ENCODE measurements at places on chromosomes 12 and 14.

DNA sequence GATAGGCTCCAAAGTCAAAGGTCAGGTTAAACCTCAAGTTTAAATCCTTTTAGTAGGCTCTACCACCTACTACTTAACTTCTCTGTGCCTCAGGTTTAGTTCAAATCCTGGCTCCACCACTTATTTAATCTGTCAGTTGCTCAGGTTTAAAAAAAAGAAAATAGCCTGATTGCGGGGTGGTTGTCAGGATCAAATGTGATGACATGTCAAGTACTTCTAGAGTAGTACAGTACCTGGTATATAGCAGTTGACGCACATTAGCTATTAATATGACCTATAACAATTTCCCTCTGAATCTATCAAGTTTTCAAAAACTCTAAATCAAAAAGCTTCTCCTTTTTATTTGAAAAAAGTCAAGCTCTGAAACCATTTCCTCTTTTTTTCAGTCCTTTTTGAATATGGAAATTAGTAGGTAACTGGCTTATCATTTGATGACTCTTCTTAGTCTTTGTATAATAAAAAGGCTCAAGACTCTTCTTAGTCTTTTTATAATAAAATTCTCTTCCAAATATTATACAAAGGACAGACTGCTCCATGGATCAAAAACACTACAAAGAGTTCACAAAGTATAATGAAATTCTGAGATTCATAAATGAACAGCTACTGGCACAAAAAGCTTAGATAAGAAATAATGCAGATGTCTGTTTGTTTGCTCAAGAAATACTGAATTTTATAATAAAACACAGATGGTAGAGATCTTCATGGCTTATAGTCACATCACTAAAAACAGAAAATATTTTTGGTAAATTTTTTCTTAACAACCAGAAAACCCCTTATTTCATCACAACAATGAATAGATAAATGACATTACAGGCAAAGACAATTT lies 5.0 kb downstream of the OSBPL8 start:
- DNase-seq = no peak

DNA sequence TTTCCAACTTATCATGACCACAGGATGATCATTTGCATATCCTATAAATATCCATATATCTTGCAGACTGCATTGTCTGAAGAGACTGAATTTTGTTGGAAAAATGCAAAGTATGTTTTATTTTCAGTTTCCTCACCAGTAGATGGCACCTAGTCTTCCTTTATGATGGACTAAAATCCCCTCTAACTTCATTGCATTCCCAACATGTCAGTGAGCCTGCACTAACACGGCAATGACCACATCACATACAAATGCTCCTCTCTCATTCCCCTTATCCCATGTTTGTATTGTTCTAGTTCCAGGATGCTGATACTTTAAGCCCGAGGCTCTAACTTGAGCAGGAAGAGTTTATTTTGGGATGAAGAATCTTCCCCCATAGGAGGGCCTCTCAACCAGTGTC lies 24.7 kb upstream of the MYBPC1 start:
- no peak for DNase-seq

DNA sequence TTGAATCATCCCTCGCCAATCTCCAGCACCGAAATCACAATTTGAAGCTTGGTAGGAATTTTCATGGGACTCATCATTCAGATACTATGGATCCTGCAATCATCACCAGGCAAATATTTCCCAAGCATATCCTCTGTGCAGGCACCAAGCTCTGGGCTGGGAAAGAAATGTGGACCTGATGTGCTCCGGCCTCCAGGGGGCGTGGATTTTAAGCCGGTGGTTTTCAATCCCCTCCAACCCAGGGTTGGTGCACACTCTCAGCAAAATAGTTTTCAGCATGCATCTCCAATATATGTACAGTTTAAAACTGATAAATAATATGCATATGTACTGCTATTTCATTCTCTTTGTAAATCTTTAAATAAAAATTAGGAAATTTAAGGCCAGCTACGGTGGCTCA lies 98.9 kb downstream of the RBM19 start:
- DNase-seq = no peak

DNA sequence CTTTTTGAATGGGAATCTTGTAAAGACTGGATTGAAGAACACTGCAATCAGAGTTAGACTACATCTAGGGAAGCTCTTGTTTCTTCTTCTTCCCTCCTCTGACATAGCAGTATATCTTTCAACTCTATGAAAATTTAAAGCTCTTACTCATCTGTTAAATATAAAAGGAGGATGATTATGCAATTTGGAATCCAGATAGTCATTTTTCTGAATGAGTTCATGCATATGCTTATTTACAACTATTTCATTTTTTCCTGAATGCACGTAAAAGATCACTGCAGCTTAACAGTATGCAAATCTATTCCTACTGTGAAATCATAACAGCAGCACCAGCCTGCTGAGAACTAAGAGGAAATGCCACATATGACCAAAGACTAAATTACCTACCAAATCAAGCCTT lies 133.5 kb upstream of the TMCC3 start:
- DNase-seq = no peak

GRCh38 chr12:25382311-25383106 lies 131.8 kb upstream of the KRAS start:
- no peak for DNase-seq

GRCh38 chr14:90726656-90727055 lies 89.6 kb downstream of the TTC7B start:
- no peak for DNase-seq

GRCh38 chr12:120316798-120317223 lies 10.8 kb downstream of the PLA2G1B start:
- no peak for DNase-seq

- DNase-seq = peak; percentile 29
These were observed 8.4 kb downstream of the PAPLN start for GRCh38 chr14:73245480-73246325.

DNA sequence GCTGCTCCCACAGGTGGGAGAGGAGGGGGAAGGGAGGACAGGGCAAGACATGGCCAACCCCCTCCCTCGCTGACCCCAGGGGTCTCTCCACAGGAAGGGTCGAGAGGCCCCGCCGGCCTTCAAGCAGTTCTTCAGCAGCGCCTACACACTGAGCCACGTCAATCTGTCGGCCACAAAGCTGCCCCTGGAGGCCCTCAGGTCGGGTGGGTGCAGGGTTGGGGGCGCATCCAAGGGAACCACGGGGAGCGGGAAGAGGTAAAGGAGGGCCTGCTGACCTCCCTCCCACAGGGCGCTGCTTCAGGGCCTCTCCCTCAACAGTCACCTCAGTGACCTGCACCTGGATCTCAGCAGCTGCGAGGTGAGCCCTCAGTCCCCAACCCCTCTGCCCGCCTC lies 6.1 kb downstream of the CARMIL3 start:
- no peak for DNase-seq

GRCh38 chr12:79897617-79898016 lies 37.3 kb downstream of the PPP1R12A start:
- no peak for DNase-seq

- no peak for DNase-seq
These were observed 188.5 kb upstream of the TMEM132C start for GRCh38 chr12:128078301-128078971.

DNA sequence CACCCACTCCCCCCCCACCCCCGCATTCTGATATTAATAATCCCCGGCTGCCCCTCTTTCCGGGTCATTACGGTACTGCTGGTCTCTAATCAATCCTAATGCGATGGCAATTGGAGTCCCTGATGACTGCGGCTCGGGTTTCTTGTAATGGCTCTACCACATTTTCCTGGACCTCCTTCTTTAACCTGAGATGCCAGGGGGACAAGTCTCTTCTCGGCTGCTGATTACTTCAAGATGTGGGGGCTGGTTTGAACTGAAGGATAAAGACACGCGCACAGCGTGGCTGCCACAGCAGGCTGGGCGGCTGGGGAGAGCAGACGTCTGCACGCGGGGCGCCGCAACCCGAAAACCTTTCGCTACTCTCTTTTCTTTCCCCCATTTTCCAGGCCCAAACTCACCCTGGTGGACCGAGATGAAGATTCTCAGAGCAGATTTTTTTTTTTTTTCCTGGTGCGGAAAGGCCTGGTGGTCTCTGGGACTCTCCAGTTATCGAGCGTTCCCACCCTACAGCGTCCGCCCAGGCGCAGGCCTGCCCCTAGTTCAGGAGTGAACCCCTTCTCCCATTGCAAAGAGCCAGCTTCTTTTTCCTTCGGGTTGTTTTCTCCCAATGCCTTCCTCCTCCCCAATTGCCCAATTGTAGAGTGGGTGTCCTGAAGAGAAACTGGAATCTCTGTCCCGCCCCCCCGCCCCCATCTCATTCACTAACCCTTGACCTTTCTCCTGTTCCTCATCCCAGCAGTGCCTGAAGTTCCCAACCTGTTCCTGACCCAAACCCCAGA lies 6.0 kb upstream of the SIX1 start:
- DNase-seq = no peak

DNA sequence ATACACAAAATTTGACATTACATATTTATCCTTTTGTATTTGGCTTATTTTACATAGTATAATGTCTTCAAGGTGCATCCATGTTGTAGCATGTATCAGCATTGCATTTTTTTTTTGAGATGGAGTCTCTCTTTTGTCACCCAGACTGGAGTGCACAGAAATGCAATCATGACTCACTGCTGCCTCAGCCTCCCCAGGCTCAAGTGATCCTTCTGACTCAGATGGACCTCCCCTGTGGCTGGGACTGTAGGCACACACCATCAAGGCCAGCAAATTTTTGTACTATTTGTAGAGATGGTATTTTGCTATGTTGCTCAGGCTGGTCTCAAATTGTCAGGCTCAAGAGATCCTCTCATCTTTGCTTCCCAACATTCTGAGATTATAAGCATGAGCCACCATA lies 214.4 kb upstream of the ALG10B start:
- DNase-seq = no peak

DNA sequence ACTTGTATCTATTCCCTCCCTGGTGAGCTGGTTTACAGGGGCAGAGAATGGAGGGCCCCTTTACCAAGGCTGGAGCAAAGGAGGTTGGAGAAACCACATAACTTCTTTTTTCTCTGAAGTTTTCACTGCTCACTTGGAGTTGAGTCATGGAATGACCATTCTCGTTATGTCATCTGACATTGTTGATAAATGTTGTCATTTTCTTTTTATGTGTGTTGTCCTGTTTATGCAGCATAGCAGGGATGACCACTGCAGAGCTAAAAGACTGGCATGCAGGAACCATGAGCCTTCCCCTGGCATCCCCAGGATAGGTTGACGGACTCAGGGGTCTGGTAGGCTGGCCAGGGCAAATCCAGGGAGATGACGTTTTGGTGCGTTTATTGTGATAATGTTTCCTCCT lies 256.8 kb upstream of the DDHD1 start:
- DNase-seq = no peak

DNA sequence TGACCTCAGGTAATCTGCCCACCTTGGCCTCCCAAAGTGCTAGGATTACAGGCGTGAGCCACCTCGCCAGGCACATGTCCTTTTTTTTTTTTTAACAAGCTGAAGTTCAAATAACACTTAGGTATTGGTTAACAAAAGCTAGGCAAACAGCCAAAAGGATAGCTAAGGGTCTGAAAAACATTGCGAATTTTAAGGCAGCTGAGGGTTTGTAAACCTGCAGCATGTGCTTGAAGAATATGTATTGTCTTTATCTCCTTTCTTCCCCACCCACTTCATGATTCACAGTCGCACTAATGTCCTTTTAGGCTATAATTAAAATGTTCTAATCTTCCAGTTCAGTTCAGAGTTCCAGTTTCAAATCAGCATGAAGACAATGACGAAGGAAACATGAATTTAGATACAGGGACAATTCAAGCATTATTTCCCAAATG lies 30.1 kb upstream of the CERS5 start:
- DNase-seq = no peak

DNA sequence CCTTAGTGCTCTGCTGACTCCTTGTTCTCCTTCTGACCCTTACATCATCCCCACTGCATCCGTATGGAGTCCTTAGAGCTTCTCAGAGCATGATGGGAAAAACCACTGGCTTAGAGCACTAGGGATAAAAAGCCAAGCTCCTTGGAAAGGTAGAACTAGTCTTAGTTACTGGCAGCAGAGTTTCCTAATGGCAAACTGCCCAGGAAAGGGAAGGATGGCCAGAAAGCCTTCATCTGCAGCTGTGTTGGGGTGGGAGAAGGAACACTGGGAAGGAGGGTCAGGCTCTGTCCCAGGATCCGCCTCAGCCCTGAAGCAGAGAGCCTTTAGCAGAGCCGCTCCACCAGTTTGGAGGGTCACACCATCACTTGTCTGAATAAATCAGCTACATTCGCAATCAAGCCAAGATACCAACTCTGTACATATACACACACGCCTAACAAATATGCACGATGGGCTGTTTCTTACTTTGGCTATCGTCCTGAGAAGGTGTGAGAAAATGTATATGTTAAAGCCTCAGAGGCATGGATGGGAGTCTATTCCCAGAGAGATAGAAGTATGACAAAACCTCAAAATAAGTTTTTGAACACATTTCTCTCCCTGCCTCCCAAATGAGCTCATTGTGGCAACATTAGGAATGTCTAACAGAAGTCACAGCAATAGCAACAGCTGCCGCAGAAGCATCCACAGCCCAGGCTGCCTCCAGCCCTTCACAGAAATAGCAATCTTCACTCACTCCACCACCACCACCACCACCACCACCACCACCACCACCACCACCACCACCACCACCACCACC lies 18.6 kb upstream of the GALNT8 start:
- DNase-seq = no peak

DNA sequence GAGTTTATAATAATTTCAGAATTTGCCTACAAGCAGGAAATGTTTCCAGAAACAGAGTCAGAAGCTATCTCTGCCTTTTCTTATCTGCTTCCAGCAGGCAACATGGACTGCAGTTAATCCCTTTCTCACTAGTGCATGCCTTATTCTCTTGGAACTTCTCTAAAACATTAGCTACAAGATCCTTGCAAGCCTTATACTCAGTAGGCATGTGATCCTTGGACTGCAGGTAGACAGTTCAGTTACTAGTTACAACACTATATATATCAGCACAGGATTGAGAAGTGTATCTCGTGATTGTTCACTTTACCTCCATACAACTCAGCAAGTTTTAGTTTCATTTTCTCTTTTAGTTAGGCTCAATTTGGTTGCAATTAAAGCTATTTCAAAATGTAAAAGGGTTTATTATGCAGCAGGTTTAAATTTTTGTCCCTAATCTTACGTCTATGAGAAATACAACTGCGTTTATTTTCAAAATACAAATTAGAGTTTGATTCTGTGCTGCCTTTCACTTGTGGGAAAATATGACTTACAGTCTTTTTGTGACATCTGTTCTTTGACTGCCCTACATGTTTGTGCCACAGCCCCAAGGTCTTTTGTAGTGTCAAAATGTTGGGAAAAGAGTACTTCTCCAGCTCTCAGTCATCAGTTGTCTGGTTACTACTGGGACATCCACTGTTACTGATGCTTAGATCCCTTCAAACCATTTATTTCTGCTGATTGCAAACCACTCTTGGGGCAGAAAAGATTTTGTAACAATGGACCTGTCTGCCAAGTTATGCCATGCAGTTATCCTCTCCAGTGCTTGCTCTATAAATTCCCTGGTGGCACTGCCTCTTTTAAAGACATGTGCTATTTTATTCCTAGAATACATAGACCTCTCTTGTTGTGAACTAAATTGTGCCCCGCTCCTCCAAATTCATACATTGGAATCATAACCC lies 709.0 kb upstream of the FOXG1 start:
- DNase-seq = no peak

- no peak for DNase-seq
These were observed at the start of gene MMP17 for GRCh38 chr12:131827961-131828534. Gene MMP17 (plus strand): TSS chr12:131828393. CDS start chr12:131828495, 102 bp downstream.

All from activated CD8-positive, alpha-beta memory T cell treated with anti-CD3 and anti-CD28 coated beads for 1 hour (primary cell).